ENCODE measurements at places on chromosomes 6 and 20.

GRCh38 chr20:31906001-31906400 is 35.6 kb downstream of the TTLL9 start:
- DNase-seq = no peak

- no peak for DNase-seq
These were observed 722.0 kb upstream of the FLRT3 start for GRCh38 chr20:15059438-15059837.

- DNase-seq = no peak
These were observed 12.1 kb upstream of the COL21A1 start for GRCh38 chr6:56259234-56260077.

GRCh38 chr20:22762576-22763256 is 178.3 kb upstream of the FOXA2 start:
- no peak for DNase-seq

DNA sequence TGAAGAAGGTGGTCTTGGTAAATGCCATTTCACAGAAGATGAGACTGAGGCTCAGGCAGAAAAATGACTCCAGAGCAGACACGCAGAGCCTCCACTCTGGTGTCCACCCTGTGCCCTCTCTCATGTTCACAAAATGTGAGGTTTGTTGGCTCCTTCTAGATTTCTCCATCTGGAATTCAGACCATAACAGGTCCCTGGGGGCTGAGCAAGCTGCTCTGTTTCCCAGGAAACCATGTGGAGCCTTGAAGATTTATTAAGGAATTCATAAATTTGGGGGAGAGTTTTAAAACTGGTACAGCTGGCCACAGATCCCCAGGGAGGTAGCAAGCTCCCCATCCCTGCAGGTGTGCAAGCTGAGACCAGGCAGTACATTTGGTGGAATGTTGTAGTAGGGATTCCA is 38.8 kb upstream of the SIRPA start:
- DNase-seq = no peak

- no peak for DNase-seq
These were observed 192.8 kb downstream of the CLIC5 start for GRCh38 chr6:45822873-45823272.

DNA sequence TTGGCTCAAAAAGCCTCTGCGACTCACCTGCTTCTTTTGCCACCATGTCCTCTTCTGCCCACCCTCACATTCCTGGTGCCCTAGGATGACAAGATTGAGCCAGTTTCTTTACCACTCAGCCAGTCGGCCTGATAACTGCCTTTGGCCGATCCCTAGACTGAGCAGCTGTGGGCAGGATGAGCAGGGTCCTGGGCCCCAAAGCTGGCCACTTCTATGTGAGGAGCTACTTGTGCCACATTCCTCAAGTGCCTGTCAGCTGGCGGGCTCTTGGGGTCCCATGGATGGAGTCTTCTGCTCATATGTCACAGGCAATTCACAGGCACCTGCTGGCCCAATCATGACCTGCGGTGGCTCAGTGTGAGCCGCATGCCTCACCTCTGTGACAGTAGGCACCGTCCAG is 16.5 kb downstream of the DYNLRB1 start:
- no peak for DNase-seq

GRCh38 chr6:144066741-144067484 is 28.5 kb downstream of the SF3B5 start:
- no peak for DNase-seq

DNA sequence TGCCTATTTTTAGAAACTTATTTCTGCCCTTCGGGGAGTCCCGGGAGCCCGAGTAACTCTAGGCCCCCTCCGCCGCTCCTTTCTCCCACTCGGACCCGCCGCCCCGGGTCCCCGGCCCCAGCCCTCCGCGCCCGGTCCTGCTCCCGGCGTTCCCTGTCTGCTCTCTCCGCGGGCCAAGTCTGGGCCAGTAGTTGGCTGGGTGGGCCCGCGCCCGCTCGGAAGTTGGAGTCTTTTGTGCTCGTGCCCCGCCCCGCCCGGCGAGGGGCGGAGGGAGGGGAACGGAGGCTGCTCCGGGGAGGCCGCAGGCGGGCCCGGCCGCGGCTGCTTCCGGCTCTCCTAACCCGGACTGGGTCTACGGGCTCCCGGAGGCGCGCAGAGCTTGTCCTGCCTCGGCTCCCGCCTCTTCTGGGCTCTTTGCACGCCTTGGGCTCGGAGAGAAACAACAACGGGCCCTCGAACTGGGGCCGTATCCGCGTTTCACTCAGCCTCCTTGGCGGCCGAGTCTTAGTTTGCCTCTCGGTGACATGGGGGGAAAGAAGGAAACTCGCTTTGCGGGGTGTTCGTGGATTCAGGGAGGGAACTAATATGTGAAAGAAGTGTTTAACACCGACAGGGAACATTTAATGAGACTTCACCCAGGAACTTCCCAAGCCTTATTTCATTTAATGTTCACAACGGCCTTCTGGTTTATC is 657 bp downstream of the RALY start:
- peak; percentile 91 for DNase-seq

- no peak for DNase-seq
These were observed 98.9 kb downstream of the TBC1D7 start for GRCh38 chr6:13229205-13230085.

- no peak for DNase-seq
These were observed 162.5 kb downstream of the CDH4 start for GRCh38 chr20:61414455-61414991.

- DNase-seq = no peak
These were observed 193.9 kb downstream of the ZNF217 start for GRCh38 chr20:53399592-53400335.

GRCh38 chr6:104771258-104771832 is 88.4 kb downstream of the HACE1 start:
- DNase-seq = no peak
